Glutamatergic neuron (in vitro differentiated cells): ENCODE measurements at places on chromosomes 3 and 15.

GRCh38 chr15:41925086-41925608, 31.3 kb upstream of the SPTBN5 start:
- DNase-seq, result no peak

DNA sequence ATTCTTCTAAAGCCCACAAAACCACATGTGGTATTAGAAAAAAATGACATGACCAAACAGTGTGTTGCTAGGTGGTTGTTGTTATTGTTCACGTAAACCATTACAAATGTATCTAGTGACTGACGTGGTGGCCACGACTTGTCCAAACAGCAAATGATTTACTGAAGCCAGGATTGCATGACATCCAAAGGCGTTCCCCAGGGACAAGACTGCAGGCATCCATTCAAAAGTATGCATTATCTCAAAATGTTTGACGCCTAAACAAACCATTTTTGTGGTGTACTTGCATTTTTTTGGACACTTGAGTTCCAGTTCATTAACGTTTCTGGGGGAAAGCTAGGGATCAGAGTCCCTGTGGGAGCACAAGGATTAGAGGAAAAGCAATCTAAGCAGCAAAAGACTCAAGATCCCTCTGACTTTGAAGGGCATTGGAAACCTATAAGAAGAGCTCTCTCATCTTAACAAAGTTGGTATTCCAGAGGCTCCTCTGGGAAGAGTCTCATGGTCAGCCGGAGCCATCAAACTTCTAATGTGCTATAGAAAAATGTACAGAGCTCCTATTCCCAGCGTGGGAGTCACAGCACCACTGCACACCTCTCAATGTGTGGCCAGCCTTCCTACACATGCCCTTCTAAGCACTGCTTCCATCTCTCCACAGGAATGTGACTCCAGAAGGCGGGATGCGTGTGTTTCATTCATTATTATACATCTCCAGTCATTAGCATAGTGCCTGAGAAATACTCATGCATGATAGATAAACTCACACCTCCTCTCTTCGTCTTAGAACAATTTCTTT, 62.9 kb downstream of the FBN1 start:
- DNase-seq, result no peak

DNA sequence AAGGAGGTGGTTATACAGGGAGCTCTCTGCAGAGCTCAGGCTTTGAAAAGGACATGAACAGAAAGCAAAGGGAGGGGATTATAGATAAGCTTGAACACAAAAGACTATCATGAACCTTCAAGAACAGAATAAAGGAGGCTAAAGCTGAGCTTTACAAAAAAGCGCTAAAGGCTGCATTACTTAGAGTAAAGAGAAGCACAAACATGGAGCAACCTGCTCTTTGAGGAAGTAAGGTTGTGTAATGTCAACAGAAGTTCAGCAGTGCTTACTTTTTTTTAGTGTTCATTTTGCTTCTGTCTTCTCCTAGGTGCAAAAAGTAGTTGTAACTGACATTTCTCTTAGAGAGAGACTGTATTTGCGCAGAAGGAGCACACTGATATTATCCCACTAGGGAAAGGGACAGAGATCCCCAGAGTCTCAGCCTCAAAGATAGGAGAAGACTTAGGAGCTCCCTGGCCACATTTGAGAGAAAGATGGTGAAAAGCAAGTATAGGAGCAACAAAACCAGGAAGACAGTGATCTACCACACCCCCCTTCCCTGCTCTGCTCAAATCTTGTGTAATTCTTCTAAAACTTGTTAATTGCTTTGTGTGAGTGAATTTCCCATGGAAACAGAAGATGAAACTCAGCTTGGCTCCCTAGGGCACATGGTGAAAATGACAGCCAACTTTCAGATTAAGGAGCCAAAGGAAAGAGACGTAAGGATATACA, 54.7 kb downstream of the QTRT2 start:
- no peak for DNase-seq

DNA sequence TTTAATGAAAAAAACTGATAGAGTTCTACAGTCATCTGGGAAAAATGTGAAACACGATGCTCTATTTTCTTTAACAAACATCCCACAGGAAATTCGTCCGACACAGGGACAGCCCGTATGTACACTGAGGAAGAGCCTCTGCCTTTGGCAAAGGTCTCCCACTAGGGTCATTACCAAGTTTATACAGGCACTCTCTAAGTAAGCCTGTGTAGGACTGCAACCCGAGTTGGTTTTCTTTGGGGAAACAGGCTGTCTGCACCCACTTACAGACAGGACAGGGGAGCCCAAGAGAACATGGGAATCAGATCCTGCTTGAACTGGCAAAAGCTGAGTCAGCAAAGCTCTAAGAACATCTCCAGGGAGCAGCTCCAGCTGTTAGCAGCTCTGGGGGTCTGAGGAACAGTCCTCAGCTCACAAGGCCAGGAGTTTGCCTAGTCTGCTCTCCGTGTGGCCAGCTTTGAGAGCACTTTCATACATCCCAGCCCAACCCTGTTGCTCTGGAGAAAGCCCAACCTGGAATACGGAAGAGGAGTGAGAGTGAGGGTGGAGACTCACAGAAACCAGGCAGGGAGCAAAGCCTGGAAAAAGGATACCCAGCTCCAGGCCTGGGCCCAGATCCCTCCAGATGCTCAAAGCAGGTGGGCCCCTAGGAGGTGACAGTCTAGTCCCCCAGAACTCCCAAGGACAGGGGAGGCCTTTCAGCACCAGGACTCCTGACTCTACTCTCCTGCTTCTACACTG, 1.9 kb downstream of the TBC1D2B start:
- peak; percentile 35 for DNase-seq

DNA sequence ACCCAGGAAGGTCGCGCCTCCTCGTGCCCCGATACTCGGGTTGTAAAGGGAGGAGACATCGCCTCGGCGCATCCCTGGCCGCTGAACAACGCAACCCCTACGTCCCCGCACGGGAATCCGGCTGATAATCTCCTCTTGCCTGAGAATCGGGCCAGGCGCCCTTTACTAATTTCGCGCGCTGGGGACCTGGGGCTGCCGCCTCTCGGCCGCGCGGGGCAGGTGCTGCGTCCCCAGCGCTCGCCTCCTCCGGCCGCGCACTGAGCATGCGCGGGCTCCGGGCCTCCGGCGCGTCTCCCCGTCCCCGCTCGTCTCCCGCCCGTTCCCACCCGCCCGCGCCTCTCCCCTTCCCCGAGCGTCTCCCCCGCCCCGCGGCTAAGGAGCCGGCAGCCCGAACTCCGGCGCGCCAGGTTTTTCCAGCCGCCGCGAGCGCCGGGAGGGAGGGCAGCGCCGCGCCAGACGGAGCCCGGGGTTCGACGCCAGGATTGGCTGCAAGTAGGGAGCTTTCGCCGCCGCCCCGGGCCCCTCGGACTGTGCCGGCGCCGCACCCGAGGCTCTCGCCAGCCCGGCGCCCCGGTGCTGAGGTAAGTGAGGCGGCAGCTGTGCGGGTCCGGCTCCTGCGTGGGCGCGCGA, at the start of gene CNTN4:
Gene CNTN4, plus strand, starts transcription at position 469 of the 630 bp plus-strand sequence.
- DNase-seq, result peak; percentile 93

GRCh38 chr3:129543999-129544398, 1.0 kb downstream of the H1-8 start:
- no peak for DNase-seq

DNA sequence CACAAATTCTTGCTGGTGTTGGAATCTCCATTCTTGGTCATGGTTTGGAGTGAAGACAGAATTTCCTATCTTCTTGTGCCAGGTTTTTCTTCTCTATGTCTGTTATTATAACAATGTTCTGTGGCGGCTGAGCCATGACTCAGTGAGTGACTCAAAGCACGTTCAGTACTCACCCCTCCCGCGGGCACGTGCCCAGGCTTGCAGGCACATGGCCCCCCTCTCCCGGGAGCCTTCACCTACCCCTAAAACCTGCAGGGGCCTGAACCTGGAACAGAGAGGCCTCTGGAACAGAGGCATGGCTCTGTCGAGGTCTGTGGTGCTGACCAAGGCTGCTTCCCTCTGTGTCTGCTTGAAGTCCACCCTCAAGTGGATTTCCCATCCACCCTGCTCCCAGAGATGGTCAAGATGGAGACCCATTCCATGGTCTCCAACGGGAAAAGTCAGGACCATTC, 27.6 kb downstream of the PLXNB1 start:
- no peak for DNase-seq

- DNase-seq, result no peak
These were observed 71.4 kb downstream of the KLF13 start for GRCh38 chr15:31397851-31398661.

- DNase-seq, result no peak
These were observed 11.3 kb downstream of the SETD2 start for GRCh38 chr3:47152578-47152977.

DNA sequence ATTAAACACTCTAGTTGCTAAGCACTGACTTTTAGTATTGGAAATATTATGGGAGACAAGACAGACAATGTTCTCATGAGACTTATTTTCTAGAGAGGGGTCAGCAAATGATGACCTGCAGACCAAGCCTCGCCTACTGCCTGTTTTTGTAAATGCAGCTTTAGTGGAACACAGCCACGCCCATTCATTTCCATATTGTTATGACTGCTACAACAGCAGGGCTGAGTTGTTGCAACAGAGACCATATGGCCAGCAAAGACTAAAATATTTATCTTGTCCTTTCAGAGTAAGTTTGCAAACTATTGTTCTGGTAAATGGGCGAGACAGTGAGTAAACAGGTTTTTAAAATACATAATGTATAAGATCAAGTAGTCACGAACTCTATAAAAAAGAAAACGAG, 570.2 kb downstream of the NTRK3 start:
- no peak for DNase-seq

DNA sequence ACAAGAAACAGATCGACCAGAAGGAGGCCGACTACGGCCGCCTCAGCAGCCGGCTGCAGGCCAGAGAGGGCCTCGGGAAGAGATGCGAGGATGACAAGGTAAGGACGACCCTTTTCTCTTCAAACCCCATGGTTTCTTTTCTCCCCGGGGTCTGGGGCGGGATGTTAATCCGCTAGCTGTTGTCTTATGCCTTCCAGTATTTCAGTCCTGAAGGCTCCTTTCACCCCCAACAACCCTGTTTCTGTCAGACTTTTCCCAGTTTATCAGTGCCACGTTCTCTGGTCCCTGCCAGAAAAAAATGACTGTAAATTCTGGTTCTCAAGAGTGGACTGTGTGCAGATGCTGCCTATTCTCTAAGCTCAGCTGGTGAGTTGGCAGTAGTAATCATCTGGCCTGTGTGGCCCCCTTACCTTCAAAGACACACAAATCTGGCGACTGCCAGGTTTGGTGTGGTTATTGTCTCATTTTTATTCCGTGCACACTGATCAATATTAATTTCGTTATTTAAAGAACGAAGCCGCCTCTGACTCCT, 806 bp downstream of the GOLM2 start:
- DNase-seq, result no peak

GRCh38 chr3:126901631-126902030, 81.3 kb upstream of the PLXNA1 start:
- no peak for DNase-seq

DNA sequence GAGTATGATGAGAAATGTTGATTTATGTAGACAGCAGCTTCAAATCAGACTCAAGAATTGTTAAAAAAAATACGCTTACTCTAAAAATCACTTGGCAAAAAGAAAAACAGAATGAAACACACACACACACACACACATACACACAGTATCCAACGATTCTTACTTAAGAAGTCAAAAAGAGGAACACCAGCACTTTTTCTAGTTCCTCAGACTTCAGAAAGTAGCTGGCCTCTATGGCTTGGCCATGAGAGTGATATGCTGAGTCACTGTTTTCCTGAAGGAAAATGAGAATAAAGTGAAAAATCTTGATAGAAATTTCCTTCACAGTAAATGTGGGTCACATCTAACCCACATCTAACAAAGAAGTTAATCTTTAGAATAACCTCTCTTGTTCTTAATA, 22.1 kb downstream of the CNTN3 start:
- no peak for DNase-seq

GRCh38 chr3:14179795-14180194, 1.2 kb downstream of the LSM3 start:
- no peak for DNase-seq
